ENCODE measurements at places on chromosomes 6 and 20.

DNA sequence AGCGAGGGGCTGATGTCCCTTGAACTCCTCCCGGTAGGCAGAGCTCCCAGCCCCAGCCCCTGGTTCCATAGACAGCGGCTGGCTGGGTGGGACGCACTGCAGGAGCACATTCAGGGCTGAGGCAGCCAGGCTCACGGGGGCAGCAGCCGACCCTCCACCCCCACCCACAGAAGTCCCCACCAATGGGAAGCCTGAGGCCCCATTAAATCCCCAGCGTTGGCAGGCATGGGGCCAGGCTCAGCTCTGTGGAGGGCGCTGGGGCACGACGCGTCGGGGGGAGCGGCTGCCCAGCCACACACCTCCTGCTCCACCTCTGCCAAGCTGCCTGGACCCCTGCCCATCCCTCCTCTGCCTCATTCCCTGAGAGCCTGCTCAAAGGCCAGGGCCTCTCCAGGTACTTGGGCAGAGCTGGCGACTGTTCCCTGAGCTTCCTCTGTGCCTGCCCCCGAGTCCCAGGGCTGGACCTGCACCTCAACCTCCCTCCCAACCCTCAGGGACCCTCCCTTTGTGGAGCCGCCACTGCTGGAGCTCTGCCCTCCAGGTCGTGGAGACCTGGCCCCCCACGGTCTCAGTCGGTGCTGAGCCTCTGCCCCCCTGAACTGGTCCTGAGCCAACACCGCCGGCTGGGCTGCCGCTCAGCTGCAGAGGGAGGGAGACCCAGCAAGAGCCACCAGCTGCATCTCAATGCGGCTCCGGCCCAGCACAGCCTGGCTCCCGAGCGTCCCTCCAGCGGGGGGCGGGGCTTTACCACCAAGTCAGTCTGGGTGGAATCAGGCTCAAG is 9.1 kb downstream of the CHRNA4 start:
- DNase-seq: peak; percentile 24

DNA sequence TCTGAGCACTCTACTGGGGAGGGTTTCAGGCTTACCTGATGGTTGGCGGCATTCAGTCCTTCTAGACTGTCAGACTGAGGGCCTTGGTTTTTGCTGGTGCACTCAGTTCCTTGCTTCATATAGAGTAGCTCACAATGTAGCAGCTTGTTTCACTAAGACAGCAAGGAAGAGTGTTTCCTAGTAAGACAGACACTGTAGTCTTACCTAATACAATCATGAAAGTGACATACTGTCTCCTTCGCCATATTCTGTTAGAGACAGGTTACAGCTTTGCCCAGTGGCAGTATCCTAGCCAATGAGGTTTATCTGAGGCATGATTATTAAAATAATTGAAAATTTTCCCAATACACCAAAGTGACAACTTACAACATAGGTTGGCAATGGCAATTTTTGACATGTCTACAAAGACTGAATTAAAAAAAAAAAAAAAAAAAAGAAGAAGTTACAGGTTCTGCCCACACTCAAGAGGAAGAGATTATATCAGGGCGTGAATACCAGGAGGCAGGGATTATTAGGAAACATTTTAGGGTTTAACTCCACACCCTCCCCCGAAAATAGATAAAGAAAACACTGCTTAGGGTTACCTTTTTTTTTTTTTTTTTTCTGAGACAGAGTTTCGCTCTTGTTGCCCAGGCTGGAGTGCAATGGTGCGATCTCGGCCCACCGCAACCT is 66.8 kb downstream of the SCAND1 start:
- DNase-seq: no peak

DNA sequence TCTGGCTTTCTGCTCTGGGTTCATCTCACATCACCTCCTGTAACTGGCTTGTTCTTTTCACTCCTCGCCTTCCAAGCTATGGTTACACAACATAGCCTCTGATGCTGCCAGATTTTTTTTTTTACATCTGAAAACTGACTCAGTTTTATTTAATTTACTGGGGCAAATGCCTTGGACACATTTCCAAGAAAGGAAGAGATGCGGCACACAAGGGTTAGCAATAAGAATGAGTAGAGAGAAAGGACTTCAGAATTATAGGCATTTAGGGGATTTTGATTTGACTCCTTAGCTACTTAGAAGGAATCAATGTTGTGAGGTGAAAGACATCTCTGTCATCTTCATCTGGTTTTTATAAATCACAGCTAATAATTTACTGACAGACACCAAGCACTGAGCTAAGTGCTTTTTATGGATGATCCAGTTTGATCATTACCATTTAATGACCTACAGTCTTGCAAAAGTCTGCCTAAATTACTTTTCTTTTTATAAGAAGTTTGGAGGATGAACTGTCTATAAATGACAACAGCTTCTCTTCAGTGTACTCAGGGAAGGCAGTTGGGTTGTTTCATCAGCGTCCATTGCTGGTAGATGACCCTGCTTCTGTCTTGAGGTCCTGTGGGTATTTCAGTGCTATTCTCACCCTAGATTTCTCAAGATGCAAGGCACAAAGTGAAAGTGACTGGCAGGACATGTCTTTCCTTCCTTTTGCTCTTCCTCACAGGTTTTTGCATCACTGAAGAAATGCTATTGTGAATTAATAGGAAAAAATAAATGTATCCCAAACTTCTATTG is 31.1 kb downstream of the LAMA4 start:
- no peak for DNase-seq

DNA sequence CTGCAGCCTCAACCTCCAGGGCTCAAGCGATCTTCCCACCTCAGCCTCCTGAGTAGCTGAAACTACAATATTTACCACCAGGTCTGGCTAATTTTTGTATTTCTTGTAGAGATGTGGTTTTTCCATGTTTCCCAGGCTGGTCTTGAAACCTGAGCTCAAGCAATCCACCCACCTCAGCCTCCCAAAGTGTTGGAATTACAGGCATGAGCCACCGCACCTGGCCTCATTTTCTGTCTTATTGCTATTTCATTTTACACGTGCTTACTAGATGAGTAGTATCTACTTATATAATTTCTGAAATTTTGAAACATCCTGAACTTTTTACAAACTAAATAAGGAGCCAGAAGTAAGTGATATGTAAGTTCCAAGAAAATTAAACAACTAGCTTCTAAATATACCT is 34.6 kb downstream of the CLIC5 start:
- DNase-seq: no peak

DNA sequence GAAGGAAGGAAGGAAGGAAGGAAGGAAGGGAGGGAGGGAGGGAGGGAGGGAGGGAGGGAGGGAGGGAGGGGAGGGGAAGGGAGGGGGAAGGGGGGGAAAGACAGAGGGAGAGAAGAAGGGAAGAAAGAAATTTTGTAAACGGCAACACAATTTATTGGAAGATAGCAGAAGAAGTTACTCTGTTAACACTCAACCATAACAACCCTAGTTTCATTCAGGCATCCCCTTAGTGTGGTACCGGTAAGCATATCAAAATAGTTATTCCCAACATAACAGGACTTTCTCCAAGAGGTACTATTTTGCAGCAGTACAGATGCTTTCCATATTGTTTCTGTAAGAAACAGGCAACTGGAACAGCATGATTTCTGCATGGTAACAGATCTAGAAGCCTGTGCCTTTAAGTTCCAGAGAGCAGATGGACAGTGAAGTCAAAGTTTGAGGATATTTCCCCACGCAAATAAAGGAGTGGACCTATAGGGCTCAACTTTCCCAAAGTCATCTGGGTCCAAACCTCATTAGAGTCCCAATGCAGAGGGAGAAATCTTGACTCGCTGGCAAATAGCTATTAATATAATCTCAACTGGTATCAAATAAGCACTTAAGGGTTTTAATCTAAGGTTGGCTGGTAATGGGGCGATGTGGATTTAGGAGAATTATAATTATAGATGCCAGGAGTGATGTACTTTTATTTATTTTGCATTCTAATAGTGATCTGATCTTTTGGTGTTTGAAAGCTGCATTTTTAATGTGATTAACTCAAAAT is 69.4 kb downstream of the TENT5A start:
- no peak for DNase-seq

GRCh38 chr20:34638039-34638292 is 38.9 kb downstream of the PIGU start:
- no peak for DNase-seq

- no peak for DNase-seq
Observed at GRCh38 chr6:2782356-2782708, 17.1 kb downstream of the WRNIP1 start.

- no peak for DNase-seq
Observed at GRCh38 chr6:12092762-12093161, 80.7 kb downstream of the HIVEP1 start.

GRCh38 chr6:101286146-101286545 is 107.4 kb upstream of the GRIK2 start:
- DNase-seq: no peak

DNA sequence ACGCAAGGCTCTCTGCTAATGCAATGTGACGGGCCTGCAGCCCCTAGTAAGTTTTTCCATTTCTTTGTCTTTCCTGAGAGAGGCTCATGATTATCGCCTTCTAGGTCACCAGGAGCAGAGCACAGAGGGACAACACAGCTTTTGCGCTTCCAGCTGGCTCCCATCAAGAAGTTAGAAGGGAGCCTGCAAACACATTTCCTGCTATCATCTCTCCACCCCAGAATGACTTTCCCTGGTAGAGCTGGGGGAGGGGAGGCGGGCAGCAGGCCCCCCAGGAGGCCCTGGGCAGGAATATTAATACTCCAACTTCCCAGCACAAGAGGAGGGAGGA is 35.7 kb upstream of the CCDC167 start:
- DNase-seq: no peak

GRCh38 chr6:88914180-88914579 is 49.2 kb downstream of the RNGTT start:
- no peak for DNase-seq

DNA sequence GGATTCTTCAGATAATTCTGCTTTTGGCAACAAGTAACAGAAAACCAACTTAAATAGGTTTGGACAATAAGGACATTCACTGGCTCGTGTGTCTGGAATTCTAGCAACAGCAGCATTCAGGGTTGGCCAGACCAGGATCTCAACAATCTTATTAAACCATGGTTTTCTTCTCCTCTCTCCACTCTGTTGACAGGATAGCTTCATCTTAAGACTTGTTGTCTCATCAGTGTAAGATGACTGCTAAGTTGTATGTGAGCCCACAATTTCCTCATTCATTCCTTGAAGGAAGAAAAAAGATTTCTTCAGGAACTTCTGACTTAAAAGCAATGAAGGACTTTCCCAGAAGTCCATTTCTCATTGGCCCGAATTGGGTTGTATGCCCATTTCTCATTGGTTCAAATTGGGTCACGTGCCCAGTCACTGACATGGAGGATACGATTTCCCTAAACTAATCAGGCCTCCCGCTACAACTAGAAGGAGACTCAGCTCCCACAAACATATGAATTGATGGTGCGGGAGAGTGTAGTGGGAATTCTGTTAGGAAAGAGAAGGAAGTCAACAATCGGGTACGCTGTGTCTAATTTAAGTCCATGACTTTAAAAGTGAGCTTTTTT is 83.7 kb downstream of the SLC22A3 start:
- DNase-seq: no peak

DNA sequence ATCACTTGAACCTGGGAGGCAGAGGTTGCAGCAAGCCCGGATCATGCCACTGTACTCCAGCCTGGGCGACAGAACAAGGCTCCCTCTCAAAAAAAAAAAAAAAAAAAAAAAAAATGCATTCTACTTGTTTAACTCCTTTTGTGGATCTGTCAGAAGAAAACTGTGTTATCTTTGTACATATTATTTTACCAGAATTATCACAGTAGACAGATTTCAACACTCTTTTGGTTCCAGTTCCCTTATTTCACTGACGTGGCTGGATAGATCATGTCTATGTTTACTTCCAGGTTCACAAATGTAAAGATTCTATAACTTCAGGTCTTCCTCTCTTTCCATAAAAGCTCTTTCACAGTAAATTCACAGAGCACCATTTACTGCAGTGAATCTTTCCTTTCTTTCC is 18.4 kb downstream of the NUDT3 start:
- no peak for DNase-seq

DNA sequence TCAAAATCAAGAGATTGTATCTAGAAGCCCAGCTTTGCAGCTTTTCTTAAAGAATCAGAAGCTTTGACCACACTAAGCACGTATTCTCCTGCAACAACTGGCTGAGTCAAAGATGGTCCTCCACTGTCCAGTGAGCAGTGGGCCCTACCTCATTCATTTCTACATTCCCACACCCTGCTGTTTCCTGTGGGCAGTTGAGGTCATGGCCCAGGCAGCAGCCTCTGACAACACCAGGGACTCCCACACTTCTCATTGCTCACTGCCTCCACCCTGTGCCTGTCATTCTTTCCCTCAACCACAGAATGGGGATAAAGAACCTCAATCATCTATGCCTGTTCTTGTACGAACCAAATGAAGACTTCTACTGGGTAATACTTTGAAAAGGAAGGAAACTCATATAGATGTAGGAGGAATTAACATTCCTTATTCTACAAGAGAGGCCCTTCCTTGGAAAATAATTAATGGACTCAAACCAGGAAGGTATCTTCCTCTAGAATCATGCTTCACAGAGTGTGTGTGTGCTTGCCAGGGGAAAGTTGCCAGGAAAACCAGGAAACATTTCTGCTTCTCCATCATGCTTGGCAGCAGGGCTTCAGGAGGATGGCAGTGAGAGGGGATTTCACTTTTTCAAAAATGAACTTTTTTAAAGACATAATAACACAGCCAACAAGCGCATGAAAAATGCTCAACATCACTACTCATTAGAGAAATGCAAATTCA is 191.7 kb upstream of the RIN2 start:
- DNase-seq: no peak

GRCh38 chr6:45447716-45448115 is 70.0 kb upstream of the SUPT3H start:
- no peak for DNase-seq

DNA sequence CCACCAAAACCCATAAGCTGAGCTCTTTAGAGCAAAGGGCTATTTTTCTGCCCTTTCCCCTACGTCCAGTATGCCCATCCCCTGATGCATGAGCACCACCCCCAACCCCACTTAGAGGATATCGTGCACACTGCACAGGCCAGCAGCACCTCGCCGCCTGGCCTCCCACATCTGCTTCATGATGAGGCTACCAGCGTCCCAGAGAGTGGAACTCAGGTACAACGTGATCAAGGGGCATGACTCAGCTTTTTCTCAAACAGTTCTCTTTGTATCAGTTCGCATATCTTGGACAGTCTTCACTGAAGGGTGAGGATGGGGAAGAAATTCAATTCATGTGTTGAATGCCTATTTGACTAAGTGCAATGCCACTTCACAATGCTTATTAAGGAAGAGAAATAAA is 81.9 kb upstream of the QKI start:
- DNase-seq: no peak

- DNase-seq: peak; percentile 16
Observed at GRCh38 chr20:59525500-59526241, 78.7 kb upstream of the PHACTR3 start.
